ENCODE measurements at places on chromosomes 3 and 15.

GRCh38 chr15:57044970-57045369 lies 126.5 kb downstream of the TCF12 start:
- DNase-seq, result no peak

- no peak for DNase-seq
These were observed at the start of gene SLC2A2 for GRCh38 chr3:171026597-171027293. Gene SLC2A2, minus strand, starts transcription at chr3:171026720. Its CDS starts 50 bp downstream, at chr3:171026670.

DNA sequence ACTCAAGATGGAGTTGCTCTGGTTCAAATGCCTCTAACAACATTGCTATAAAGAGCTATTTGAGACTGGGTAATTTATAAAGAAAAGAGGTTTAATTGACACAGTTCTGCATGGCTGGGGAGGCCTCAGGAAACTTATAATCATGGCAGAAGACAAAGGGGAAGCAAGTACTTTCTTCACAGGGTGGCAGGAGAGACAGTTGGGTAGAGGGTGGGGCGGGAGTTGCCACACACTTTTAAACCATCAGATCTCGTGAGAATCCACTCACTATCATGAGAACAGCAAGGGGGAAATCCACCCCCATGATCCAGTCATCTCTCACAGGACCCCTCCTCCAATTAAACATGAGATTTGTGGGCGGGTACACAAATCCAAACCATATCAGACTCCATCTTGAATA lies 30.7 kb downstream of the MAP2K5 start:
- no peak for DNase-seq

DNA sequence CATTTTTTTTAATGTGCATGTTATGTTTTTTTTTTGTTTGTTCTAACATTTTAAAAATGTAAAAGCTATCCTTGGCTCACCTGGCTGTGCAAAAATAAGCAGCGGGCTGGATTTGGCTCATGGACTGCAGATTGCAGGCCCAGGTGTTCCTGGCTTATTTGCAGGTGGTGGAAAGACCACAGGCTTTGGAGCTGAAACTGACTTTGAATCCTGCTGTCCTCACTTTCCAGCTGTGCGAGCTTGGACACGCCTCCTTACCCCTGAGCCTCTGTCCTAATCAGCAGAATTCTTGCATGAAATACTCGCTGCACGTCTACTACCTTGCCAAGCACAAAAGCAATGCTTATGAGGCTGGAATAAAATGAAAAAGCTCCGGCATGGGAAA lies 188.7 kb upstream of the TPM1 start:
- no peak for DNase-seq

DNA sequence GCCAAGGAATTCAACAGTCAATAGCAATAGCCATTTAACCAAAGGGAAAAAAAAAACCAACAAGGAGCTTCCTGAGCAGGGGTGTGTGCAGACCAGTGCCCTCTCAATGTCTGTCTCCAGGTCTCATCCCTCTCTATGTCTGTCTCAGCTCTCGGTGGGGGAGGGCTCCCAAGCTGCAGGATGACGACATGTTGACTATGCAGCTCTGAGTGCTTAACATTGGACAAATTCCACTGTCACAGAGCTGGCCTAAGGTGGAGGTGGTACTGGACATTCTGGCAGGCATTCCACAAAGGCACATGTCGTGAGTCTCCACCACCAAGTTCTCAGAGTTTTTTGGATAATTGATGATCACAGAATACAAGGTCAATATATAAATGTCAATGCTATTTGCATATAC lies 2.0 kb upstream of the CAPN7 start:
- DNase-seq, result no peak

DNA sequence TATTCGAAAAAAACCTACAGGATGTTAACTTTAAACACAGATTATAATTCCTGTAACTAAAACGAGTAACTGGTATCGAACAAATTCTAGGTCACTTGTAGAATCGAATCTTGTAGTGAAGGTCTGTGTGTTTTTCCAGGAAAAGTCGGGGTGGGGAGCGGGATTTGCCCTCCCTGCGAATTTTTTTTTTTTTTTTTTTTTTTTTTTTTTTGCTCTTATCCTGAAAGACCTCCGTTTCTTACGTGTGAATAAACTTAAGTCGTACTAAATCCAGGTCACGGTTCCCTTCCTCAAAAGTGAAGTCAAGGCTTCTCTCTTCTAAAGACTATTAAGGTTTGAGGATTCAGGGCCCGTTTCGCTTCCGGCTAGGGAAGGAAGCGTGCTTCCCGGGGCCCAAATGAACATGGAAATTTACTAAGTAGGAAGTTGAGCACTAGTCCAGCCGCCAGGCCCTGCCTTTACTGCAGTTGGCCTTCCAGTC lies 770 bp downstream of the TBC1D5 start:
- DNase-seq, result no peak

DNA sequence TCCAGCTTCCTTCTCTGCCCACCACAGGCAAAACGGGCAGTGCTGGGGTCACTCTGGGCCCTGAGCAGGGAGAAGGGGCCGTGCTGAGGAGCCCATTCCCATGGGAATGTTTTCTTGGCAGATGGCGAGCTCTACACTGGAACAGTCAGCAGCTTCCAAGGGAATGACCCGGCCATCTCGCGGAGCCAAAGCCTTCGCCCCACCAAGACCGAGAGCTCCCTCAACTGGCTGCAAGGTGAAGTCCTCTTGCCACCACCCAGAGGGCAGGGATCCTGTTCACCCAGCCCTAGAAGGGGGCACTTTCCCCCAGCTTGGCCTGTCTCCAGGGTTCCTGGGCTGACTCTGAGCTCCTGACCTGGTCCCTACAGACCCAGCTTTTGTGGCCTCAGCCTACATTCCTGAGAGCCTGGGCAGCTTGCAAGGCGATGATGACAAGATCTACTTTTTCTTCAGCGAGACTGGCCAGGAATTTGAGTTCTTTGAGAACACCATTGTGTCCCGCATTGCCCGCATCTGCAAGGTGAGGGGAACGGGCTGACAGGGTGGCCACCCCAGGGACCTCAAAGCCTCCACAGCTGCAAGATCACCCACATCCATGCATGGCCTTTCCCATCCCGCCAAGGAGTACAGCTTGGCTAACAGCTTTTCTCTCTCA lies 12.4 kb downstream of the CIB1 start:
- peak; percentile 78 for DNase-seq

DNA sequence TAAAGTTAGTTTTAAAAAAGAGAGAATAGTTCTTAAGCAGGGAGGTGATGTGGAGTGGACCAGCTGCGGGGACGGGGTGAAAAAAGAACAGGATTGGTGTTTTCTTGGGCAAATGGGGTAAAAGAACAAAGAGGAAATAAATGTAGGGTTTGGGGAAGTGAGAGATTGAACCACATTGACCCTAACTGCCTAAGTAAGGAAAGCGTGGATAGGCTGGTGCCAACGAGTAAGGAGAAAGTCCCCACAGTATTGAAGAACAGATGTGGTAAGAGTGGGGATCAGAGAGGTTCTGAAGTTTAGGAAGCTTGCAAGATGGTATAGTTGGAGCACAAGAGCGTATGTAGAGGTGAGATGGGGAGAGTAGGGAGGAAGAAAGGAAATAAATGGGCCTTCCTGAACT lies 17.0 kb downstream of the IREB2 start:
- no peak for DNase-seq

- DNase-seq, result no peak
These were observed 382.1 kb downstream of the GAP43 start for GRCh38 chr3:116005404-116005803.

DNA sequence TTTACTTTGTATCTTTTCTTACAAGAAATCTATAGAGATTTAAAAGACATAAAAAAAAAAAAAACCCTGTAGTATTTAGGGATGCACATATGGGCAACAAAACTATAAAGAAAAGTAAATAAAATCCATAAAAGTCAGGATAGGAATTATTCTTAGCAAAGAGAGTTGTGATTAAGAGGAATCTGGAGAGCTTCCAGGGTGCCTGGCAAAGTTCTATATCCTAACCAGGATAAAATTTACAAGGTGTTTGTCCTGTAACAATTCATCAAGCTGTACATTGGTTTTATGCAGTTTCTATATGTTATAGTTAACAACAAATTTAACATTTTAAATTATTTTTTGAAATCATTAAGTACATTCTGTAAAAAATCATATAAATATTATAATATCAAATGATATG lies 7.9 kb downstream of the SECISBP2L start:
- no peak for DNase-seq

GRCh38 chr3:180351601-180352000 lies 250.4 kb upstream of the TTC14 start:
- no peak for DNase-seq

- no peak for DNase-seq
These were observed 579.4 kb upstream of the TBL1XR1 start for GRCh38 chr3:177776661-177777101.

GRCh38 chr3:62209101-62209500 lies 164.2 kb downstream of the FEZF2 start:
- DNase-seq, result no peak

DNA sequence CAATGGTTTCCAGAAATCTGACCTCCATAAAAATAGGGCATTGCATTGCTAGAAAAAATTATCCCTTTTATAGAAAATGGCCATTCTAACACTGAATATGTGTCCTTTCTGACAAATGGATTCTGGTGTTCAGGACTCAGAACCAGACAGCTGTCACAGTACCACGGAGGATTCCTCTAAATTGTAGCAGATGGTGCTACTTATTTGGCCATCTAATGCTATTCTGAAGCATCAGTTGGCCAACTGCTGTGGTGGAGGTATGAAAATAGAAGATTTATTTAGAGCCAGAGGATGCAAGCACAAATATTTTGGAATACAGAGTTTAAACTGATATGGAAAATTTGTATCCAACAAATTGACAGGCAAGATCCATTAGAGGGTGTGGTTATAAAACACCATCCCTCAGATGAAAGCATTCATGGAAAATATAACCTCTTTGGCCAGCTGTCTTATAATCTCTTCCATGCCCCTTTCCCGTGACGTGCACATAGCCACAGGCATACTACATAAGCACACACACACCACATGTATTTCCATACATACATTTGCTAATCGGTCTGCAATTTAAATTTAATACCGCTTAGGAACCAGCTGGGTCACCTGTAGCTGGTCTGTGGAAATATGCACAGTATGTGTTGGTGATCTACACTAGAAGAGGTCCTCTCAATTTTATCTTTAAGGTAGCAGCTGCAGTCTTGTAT lies 302.7 kb upstream of the KCNMB2 start:
- DNase-seq, result no peak

DNA sequence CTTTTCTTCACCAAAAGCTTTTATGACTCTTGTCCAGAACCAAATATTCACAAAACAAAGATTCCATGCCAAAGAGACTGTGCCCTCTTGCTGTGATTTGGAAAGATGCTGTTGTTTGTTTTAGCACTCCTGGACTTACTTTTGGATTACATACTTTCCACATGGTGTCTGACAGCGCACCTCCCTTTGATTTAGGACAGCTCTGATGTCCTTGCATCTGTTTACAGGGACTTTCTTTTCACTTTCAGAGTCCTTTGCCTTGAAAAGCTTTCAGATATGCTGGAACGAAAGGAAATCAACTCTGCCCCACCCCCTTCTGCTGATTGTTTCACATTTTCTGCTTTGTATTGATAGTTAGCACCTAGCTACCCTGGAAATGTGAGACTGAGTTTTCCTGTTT lies 133.0 kb upstream of the NR2E3 start:
- no peak for DNase-seq

DNA sequence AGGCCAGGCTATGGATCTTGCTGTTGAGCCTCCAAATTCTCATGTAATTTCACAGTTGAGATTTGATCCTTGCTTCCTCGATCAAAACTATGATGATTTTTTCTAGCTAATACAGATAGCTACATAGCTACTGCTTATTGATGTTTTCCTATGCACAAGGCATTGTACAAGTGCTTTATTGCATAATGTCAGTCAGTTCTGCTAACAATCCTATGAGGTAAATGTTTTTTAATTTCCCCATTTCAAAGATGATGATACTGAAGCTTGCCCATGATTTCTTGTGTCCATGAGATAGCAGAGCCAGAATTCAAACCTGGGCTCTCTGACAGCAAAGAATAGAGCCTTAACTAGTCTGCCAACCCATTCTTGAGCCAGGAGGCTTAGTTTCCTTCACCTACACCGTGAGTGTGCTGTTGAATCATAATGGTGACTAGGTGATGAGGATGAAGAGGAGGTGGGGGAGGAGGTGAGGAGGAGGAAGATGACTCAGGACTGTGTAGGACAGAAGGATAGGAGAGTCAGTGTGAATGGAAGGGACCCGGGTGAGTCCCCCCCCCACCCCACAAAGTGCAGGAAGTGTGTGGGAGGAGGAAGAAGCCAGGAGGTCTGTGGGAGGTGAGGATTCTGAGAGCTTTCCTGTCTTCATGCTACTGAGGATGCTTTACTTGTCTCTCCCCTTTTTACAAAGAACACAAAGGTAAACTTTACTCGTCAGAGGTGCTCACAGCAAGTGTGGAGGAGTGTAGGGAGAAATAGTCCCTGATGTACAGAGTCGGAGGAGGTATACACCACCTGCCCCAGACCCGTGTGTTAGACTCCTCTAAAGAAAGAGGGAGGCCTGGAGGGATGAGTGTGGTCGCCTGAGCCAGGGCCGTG lies 3.6 kb downstream of the TAGLN3 start:
- peak; percentile 41 for DNase-seq

DNA sequence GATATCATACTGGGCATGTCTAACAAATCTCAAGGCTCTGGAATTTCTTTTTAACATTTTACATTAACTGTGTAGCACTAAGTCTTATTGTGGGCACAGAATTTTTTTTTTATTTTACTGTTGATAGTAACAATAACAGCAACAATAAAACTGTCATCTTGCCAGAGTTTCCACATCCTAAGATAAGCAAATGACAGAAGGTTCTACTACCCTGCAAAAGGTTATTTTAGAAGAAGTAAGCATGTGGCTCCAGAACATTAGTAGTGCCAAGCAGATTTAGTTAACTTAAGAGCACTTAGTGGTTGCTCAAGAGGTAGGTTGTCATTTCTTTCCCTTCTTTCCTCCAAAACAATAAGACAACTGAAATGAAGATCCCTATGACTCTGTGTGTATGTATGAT lies 743.0 kb upstream of the CBLB start:
- no peak for DNase-seq

- no peak for DNase-seq
These were observed 81.8 kb upstream of the NANOGP8 start for GRCh38 chr15:35166730-35167359.

DNA sequence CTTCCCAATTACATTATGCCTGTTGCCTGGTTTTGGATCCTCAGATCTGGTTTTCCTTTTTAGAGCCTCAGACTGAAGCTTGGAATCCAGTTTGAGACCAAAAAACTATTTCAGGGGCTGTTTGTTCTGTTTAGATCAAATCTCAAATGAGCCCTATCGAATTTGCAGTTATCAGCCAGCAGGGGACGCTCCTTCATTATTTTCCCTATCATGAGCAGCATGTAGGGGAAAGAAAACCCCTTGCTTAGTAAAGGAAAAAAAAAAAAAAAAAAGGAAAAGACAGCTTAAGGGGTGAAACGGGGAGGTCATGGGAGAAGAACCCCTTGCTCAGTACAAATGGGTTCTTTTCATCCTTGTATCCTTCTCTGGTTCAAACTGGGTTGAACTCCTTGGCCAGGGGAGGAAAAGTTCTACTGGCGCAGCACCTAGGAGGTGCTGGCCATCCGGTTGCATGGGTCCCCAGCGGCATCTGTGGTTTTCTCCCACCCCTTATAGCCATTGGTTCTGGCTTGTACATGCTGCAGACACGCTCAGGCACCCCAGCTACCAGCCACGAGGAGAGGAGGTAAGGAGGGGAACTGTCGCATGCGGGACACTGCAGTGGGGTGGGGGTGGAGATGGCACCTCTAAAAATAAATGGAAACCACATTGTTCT lies 1375.1 kb upstream of the ALCAM start:
- no peak for DNase-seq

Data from caudate nucleus (tissue), 63 donors.